GM20000 (cell line): ENCODE measurements at places on chromosomes 3 and 15.
A peak's percentile ranks its signal among the peaks of the same experiment; 100 is the strongest.

DNA sequence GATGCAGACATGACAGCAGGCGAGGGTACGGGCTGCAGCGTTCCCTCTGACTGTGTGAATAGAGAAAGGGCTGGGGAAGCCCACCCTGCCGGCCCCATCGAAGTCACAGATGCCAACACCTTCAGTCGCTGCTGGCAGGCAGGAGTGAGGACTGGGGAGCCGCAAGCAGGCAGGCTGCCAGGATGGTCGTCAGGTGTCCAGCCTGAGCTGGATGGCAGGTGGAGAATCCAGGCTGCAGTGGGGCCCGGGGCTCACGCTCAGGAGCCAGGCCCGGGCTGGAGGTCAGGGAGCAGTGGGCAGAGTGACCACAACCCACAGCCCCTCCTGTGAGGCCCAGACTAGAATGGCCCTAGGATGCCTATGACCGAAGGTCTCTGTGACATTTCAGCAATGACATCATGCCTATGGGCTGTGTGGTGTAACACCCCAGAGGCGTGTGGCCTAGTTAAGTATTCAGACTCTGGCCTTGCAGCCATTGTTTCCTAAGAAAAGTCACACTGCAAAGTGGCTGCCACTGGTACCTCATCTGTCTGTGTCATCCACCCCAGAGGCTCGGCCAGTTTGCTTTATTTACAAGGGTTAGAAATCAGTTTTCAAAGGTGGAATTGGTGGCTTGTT is 15.7 kb downstream of the PRR23E start:
- DNase-seq, result no peak

- DNase-seq, result no peak
Measured at GRCh38 chr15:83436513-83437158, 10.5 kb upstream of the SH3GL3 start.

GRCh38 chr15:88535607-88536313 is 10.7 kb downstream of the DET1 start:
- DNase-seq, result no peak

DNA sequence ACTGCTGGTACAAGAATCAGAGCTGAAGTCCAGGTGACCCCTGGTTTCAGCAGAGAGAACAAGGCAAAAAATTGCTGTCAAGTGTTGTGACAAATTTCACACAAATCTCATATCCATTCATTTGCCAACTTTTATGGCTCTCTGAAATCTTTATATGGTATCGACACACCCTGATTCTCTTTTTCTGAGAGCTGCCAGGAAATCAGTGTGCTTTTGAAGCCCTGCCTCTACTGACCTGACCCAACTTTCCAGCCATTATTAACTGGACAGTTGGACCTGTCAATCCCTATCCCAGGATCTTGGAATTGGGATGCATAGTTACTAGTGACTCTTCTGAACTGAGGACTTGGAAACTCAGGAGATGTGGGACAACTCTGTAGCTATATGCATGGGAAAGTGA is 288.2 kb upstream of the GADL1 start:
- no peak for DNase-seq

GRCh38 chr3:191141728-191142127 is 57.3 kb upstream of the OSTN start:
- DNase-seq, result no peak

- DNase-seq, result no peak
Measured at GRCh38 chr15:72306211-72306785, 13.7 kb downstream of the CELF6 start.

DNA sequence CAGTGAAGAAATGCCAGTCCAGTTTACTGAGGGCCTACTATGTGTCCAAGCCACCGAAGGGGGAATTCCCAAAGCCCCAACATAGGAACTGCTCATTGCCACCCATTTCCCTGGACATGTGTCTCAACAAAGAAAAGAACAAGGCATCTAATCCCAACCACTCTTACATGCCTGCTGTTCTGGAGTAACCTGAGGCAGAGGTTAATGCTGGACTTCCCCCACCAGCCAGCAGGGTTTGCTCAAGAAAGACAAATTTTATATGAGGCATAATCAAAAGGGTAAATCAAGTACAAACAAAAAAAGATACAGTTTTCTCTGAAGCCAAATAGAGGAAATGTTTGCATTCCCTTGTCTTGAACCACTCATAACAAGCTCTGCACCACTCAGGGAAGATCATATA is 4.1 kb downstream of the ADCY5 start:
- no peak for DNase-seq

DNA sequence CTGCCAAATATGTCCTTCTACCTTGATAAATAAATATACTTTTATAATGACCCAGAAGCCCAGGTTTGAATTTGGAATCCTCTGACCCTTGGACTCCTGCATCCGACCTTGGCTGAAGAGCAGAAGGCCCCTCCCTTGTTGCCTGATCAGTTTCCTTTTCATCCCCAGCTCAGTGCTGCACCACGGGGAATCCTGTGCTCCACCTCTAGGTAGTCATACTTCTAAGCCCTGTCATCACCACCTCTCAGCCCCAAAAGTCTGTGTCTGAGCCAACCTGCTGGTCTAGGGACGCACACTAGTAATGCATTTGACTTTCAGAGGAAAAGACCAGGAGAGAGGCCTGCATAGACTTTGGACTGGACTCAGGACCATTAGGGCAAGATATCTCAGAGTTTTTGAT is 310.6 kb downstream of the NLGN1 start:
- DNase-seq, result no peak

DNA sequence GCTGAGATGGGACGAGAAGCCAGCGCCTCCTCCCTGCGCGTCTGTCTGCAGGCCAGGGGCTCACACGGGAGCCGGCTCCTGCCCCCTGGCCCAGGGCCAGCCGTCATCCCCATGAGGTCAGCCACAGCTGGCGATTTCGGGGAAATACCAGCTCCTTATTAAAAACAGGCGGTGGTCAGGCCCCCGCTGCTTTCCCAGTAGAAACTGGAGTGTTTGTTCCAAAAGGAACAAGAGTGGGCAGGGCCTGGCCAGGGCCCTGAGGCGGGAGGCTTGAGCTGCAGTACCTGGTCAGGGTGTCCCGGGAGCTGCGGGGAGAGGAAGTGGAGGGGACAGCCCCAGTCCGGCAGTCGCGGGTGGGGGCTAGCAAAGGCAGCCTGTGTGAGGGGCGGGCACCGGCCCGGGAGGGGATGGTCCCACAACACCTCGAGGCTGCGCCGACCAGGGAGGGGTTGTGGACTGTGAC is 17.8 kb downstream of the MYL3 start:
- DNase-seq, result peak; percentile 72

DNA sequence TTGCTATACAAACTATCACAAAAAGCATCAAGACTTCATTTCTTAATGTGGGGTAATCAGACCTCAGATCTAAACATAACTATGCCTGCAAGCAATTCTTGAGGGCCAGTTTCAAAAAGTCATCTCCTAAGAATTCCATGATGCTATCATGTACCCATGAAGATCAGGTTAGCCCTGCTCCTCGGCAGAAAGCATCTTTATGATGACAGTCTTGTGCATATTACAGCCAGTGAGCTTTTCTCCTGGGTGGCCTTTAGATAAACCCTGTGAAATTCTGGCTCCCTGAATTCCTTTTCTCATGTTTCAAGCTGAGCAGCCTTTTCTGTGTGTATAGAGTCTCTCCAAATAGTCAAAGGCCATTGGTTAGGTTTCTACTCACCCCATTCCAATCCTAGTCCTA is 201.9 kb upstream of the MCTP2 start:
- no peak for DNase-seq

- no peak for DNase-seq
Measured at GRCh38 chr15:63047792-63048114, 5.2 kb downstream of the TPM1 start.

- no peak for DNase-seq
Measured at GRCh38 chr3:60742606-60743145, 508.6 kb downstream of the FHIT start.

GRCh38 chr15:81049835-81050234 is 49.1 kb downstream of the TLNRD1 start:
- no peak for DNase-seq

- DNase-seq, result no peak
Measured at GRCh38 chr3:56366641-56367162, 101.6 kb downstream of the ERC2 start.

GRCh38 chr3:196419386-196419785 is 12.8 kb downstream of the UBXN7 start:
- no peak for DNase-seq

- DNase-seq, result no peak
Measured at GRCh38 chr15:45187578-45187893, 230 bp downstream of the SHF start.

GRCh38 chr3:164416491-164417222 is 661.6 kb downstream of the SI start:
- no peak for DNase-seq

DNA sequence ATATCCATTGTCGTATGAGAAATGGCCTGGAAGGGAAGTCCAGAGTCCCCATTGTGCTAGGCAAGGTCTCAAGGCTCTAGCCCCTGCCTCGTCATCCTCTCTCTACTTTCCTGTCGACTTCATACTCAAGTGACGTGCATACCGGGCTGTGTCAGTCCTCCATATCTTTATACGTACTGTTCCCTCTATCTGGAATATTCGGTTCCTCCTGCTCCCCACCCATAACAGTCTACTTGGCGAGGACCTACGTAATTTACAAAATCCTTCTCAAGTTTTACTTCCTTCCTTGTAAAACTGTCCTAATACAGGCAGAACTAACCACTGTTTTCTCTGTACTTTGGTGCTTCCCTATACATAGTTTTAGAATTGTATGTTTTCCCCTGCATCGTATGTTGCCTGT is 2.2 kb upstream of the ALPK3 start:
- no peak for DNase-seq

GRCh38 chr15:100890051-100890720 is 10.6 kb downstream of the ALDH1A3 start:
- DNase-seq, result no peak

DNA sequence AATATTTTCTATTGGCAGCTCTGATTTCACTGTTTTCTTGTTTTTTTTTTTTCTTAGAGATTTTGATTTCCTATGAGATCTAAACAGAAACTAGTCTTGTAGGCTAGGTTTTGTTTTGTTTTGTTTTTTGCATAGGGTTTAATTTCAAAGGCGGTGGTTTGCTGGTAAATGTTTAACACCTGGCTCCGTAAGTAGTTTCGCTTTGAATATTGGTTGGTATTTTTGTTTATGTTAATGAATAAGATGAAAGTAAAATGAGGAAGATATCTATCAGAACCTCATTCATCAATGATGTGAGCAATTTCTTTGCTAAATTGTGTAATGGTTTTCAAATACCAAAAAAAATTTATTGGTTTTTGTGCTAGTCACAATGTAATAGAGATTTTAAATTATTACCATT is 39.7 kb upstream of the TM4SF1 start:
- peak; percentile 24 for DNase-seq

DNA sequence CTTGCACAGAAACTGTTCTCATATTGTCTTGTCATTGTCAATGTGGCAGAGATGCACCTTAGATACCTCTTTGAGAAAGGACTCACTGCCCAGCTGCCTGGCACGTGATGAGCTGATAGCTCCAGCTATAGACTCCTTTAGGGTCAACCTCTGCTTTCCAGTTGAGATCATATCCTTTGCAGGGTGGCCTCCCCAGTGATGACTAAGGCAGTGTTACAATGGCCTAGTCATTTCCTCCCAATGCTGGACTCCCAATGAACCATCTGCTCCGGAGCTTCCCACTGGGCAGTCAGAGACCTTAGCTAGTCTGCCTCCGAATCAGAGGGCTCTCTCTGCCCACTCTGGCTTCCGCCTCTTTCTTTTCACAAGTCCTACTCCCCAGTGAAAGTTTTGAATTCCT is 79.5 kb downstream of the CHRD start:
- DNase-seq, result no peak

DNA sequence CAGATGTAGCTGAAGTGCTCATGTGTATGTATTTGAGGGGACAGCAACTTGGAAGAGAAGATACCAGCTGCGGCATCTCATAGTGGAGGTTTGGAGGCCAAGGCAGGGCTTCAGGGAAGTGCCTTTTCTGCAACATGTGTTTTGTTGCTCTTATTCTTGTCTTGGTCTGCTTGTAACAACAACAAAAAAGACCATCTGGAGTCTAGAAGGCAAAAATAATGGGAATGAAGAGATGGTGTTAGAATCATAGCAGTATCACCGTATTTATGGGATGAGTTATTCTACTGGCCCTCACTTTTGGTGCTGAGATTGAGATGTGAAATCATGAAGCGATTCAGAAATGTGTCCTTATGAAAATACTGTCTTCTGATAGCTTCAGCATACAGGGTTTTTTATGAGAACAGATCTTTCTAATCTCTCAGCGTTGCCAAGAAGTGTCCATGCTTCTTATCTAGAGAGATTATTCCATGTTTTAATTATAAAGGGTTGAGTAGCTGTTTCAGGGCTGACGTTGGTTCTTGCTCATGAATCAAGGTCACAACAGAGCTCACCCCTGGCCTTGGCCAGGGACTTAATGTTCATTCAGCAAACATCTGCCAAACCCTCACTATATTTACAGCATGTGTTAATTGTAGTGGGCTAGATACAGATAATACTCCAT is 58.0 kb downstream of the ITPR1 start:
- DNase-seq, result no peak

GRCh38 chr15:59447367-59447766 is 9.4 kb downstream of the FAM81A start:
- no peak for DNase-seq

DNA sequence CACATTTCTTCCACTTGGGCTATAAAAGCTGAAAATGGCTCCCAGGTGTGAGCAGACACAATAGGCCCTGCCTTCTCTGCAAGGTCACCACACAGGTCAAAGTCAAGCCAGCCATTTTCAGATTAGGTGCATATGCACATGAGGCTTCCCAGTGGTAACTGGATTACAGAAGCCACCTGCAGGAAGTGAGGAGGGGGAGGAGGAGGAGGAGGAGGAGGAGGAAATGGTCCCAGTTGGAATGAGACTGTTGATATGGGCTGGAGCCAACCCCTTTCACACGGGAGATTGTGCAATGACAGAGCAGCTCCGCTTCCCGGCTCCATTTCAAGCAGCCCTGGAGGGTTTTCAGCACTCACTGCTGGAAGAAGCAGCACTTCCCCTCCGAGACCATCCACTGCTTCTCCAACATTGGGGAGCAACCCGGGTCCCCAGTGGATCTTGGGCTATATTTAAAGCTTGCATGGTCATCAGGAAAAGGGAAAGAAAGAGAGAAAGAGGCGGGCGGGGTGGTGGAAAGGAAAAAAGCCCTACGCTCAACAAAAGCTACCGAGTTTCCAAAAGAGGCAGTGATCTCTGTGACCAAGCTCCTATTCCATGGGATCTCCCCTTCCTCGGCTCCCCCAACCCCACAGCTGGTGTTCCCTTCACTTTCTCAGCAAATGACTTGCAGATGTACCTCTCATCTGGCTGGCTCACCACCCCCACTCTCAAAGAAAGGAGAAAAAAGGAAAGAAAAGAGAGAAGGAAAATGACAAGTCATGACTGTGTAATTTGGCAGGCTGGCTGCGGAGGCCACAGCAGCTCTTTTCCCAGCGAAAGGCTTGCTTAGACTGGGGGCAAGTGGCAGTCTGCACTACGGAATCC is 58.3 kb downstream of the LRIG1 start:
- no peak for DNase-seq

DNA sequence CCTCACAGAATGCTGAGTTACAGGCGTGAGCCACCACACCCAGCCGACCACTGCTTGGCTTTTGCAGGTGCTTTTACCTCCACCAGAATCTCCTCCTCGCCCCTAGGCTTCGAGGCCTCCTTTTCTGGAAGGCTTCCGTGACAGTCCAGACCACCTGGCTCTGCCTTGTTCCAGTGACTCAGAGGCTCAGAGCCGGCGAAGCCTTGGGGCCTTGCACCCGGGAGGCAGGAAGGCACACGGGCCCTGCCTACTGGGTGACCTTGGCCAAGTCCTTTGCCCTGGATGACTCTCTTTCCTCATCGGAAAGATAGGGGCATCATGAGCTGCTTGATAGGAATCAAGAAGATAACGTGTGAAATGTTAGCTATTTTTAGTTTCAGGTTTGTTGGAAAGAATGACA is 31.3 kb upstream of the FURIN start:
- no peak for DNase-seq
